ENCODE measurements at places on chromosomes 2 and 18.

DNA sequence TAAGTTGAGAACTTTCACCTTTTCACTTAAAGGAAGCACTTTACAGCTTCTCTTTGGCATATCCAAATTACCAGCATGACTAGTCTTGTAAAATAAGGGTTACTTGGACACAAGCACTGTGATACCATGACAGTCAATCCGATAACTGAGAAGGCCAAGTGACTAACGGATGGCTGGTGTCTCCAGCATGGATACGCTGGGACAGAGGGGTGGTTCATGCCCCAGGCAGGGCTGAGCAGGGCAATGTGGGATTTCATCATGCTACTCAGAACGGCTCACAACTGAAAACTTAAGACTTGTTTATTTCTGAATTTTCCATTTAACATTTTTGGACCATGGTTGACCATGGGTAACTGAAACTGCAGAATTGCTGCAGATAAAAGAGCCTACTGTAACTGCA, 43.1 kb upstream of the GPR155 start:
- DNase-seq: no peak

DNA sequence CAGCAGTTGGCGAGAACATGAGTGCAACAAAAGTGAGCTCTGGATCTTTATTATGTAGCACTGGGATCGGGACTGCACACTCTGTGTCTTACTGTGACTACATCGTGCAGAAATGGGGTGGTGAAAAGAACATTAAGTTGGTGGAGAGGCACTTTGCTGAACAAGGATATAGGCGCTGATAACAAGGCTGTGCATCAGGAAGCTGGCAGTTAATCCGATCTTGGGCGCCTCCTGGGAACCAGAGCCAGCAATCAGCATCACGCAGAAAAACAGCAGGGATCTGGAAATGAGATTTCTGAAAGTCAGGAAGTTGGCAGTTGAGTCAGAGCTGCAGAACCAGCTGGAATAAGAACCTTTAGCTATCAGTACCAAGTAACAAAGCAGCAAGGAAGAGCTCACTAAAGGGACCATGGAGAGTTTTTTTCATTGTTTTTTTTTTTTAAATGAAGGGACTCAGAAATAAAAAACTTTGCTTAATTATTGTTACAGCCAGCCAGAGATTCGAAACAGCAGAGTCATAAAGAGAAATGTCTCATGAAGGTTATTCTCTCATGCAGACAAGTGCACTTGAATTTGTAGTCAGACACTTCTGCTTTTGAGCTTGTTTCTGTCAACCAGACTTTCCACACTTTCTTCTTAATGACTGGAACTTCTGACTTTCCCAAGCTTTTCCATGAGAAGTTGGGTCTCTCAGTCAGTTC, 22.8 kb upstream of the MYO3B start:
- no peak for DNase-seq

GRCh38 chr2:12709207-12709522, 7.6 kb upstream of the TRIB2 start:
- no peak for DNase-seq

DNA sequence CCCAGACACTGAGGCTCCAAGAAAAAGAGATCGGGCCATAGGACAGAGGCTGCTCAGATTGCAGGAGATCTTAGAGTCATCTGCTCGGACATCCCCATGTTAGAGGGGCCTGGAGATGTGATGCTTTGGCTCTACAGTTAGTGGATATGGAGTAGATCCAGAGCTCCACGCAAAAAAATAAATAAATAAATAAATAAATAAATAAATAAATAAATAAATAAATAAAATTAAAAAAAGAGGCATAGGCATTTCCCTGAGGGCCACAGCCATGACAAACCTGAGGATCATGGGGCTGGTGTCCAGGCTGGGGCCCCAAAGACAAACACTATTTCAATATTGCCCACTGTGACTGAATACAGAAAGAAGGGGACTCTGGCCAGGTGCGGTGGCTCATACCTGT, 85.5 kb downstream of the PLB1 start:
- no peak for DNase-seq

- no peak for DNase-seq
Measured at GRCh38 chr2:42092084-42092996, 44.5 kb downstream of the PKDCC start.

DNA sequence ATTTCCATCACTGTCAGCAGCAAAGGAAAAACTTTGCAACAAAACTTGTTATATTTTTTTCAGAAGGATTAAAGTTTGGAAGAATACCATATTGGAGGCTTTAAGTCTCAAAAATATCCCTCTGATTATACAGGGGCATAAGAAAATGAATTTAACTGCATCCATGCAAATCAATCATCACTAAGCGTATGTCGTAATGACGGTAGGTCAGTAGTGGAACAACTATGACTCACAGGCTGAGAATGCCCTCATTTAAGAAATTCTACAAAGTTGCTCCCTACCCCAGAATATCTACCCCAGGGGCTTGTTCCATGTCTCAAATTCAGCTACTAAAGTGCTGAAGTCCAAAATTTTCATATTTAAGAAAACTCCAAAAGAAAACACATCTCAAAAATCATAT, 12.5 kb upstream of the NAB1 start:
- no peak for DNase-seq

GRCh38 chr18:55314615-55315237, 273.3 kb downstream of the TCF4 start:
- no peak for DNase-seq

GRCh38 chr2:38905251-38905650, 15.6 kb downstream of the ARHGEF33 start:
- no peak for DNase-seq

- no peak for DNase-seq
Measured at GRCh38 chr2:18467749-18468360, 92.6 kb downstream of the RDH14 start.

- DNase-seq: no peak
Measured at GRCh38 chr18:48564139-48564538, 25.3 kb downstream of the CTIF start.

GRCh38 chr2:26179446-26179913, 6.6 kb downstream of the GAREM2 start:
- DNase-seq: no peak

GRCh38 chr2:190404487-190404886, 3.7 kb upstream of the MFSD6 start:
- no peak for DNase-seq

- no peak for DNase-seq
Measured at GRCh38 chr18:45274026-45274425, 341.2 kb upstream of the SLC14A2 start.

DNA sequence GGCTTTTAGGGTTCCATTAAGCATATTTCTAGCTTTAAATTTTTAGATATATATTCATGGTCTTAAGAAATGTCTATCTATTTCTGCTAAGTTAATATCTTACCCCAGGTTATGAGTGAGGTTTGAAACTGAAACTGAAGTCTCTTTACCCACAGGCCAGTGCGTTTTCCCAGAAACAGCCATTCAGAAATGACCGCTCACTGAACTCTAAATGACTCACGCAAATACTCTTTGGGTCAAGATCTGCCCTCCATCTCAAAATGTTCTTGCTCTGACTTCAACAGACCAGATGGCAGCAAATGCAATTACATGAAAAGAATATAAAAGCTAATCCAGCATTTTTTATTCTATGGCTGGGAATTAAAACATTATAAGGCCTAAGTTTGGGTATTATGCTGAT, 315.2 kb downstream of the TDRD15 start:
- DNase-seq: no peak

GRCh38 chr2:64720535-64721319, 67.0 kb upstream of the SERTAD2 start:
- DNase-seq: no peak

GRCh38 chr2:195961873-195962272, 106.8 kb downstream of the DNAH7 start:
- no peak for DNase-seq

DNA sequence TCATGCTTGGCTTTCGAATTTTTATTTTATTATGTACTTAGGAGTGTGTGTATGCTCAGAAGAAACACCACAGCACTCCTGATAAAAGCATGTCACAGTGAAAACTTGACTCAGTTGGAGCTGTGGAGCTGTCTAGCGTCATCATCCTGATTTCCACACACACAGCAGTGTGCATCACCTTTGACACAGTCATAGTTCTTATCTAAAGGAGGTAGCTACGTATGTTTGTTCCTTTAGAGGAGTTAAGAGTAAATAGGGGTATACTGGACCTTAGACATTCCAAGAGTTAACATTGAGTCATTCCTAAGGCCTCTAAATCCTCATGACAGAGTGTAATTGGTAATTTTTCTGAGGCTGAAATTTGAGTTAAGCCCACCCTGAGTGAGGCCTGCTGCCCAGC, 96.9 kb downstream of the PHLPP1 start:
- DNase-seq: no peak

GRCh38 chr2:100960688-100961087, 41.4 kb upstream of the RPL31 start:
- DNase-seq: no peak

DNA sequence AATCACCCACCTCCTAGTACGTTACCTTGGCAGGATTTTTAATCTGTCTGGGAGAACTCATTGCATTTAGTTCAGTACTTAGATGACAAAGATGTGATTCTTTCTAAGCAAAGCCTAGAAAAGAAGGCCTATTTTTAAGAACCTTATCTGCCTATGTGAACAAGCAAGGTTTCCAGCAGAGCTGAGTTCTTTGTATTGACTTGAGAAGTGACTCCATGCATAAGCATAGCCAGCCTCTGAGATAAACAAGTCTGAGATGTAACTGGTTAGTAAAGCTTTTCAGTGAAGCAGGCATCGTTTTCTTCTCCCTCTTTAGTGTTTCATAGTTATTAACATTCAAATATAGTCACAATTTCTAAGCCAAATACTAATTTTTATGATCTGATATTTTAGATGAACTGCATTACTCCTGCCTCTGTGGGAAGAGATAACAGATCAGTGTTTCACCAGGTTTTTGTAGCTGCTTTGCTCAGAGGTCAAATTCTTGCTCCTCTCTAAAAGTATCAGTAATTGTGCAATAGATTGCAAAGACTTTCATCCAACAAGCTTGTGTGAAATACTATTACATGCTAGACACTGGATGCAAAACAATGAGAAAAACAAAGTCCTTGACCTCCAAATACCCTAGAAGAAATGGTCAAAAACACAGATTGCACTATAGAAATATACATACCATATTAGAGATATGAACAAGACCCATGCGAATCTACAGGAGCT, 107.8 kb downstream of the MBD2 start:
- DNase-seq: no peak

DNA sequence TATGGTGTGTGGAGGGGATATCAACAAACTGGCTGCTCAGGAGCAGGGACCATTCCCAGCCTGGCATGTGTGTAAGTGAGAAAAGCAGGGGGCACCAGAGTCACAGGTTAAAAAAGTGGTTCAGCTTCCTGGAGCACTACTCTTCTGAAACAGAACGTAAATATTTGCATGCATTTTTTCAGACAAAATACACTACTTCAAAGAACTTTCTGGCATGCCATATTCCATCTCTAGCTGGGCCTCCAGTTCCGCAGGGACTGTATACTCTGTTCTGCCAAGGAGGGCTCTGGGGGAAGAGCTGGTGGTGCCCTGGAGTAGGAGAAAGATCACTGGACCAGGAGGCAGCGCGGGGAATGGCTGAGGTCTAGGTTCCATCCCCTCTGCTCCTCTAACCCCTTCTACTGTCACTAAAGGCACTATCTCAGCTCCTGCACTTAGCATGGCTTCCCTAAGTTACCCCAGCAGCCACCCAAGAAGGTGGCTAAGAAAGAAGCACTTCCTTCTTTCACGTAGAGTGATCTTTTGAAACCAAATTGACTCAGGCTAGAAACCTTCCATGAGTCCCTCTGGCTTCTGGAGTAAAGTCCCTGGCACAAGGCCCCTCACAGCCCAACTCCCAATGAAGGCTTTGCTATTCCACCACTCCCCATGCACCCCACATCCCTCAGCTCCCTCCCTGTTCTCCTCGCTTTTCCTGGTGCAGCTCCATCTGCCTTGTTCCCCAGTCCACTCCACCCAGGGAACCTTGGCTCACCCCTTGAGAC, 57.6 kb upstream of the CABLES1 start:
- no peak for DNase-seq

- DNase-seq: no peak
Measured at GRCh38 chr2:199366406-199366805, 91.3 kb downstream of the SATB2 start.

DNA sequence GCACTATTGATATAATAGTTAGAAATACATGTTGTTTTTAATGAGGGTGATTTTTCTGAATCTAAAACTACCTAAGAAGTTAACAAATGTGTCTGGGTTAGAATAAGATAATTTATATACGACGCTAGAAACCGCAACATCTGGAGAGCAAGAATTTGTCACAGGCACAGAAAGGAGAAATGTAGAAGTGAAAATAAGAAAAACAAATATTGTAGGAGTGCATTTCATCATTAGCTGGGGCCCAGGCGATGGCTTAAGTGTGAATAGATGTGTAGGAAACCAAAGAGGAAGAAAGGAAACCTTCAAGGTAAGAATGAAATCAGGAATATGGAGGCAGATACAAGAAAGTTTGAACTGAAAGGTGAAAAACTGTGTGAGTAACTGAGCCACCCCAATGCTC, 90.3 kb downstream of the LRP2 start:
- DNase-seq: no peak

- no peak for DNase-seq
Measured at GRCh38 chr2:20452551-20452950, 5.7 kb downstream of the RHOB start.

DNA sequence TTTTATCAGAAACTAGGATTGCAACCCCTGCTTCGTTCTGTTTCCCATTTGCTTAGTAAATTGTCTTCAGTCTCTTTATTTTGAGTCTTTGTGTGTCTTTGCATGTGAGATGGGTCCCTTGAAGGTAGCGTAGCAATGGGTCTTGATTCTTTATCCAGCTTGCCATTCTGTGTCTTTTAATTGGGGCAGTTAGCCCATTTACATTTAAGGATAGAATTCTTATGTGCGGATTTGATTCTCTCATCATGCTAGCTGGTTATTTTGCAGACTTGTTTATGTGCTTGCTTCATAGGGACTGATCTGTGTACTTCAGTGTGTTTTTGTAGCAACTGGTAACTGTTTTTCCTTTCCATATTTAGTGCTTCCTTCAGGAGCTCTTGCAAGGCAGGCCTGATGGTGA, 73.5 kb downstream of the EPC2 start:
- no peak for DNase-seq

- no peak for DNase-seq
Measured at GRCh38 chr2:179340678-179341077, 76.0 kb upstream of the SESTD1 start.

DNA sequence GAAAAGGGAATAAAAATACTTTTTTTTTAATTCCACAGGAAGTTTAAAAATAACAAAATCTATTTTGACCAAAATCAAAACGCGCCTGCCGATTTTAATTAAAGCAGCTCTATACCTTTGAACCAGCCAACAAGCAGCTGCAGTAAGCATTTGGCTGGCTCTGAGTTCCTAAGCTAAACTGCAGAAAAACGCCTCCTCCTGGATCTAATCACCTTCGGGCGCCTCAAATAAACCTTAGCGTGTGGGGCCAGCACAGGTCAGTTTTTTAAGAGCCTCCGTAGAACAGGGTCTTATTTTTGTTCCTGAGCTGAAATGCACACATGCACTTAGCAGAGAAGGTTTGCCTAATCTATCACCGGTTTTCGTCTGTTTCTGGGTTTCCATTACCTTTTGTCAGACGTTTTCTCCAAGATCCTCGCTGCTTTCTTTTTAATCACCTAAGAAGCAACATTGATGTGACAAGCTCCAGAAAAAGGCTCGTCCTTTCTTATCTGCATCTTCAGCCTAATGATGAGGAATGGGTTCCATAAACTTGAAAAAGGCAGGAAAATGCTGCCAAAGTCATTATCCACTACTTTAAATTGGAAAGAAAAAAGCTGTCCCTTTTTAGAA, 64.7 kb upstream of the HNRNPA3 start:
- no peak for DNase-seq
